ENCODE measurements at places on chromosomes 4 and X.
A peak's percentile ranks its signal among the peaks of the same experiment; 100 is the strongest.

GRCh38 chr4:8439914-8440491, 520 bp downstream of the ACOX3 start:
- DNase-seq = no peak

DNA sequence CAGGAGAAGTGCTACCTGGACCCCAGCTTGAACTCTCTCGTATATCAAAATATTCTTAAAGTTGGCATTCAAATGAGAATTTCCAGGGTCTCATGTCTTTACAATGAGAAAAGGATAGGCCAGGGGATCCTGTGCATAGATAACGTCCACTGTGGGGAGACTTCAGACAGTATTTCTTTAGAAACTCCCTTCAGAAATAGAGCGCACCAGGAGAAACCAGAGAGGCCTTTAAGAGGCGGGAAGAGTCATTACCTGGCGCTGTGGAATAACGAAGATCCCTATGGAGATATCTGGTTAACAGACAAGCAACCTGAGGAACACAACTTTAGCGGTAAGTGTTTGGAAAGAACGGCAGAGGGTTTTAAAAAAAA, 600 bp downstream of the RADX start:
- no peak for DNase-seq

DNA sequence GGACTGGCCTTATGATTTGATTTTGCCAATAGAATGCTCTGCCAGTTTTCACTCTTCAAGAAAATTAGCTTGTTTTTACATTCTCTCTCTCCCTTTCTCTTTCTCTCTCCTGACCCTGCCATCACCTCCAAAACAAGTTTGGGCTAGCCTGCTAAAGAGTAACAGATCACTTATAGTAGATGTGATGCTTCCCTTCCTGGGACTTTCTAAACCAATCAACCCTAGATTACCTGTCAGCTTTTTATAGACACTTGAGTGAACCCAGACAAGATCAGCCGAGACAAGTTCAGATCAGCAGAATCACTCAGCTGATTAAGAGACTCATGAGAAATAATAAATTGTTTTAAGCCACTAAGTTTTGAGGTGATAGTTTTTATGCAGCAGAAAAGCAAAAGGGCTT, 521.2 kb downstream of the ANKRD50 start:
- DNase-seq = no peak

DNA sequence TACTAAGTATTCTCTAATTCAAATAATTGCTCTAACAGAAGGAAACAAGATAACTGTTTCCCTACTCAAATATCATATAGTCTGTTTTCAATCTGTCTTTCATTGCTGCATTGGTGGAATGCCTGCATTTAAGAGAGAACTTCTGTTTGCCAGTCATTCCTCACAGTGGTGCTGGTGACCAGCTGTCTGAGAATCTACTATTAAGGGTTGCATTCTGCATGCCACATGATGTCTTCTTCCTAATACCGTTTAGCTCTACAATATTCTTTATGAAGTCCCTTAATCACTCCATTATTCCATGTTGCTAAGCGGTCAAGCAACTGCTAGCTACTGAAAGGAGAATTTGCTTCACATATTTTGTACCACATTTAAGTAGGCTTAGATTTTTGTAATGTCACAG, 167.1 kb upstream of the CENPE start:
- no peak for DNase-seq

DNA sequence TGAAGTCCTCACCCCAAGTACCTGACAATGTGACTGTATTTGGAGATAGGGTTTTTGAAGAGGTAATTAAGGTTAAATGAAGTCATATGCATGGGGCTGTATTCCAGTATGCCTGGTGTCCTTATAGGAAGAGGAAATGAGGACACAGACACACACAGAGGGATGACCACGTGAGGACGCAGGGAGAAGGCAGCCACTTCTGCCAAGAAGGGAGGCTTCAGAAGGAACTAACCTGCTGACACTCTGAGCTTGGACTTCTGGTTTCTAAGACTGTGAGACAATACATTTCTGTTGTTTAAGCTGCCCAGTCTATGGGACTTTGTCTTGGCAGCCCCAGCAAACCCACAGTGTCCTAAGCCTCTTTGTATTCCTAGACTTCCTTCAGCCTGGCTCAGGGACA, 3.0 kb upstream of the SLC2A9 start:
- peak; percentile 27 for DNase-seq

GRCh38 chrX:13153796-13154195, 109.4 kb upstream of the FAM9C start:
- DNase-seq = no peak

DNA sequence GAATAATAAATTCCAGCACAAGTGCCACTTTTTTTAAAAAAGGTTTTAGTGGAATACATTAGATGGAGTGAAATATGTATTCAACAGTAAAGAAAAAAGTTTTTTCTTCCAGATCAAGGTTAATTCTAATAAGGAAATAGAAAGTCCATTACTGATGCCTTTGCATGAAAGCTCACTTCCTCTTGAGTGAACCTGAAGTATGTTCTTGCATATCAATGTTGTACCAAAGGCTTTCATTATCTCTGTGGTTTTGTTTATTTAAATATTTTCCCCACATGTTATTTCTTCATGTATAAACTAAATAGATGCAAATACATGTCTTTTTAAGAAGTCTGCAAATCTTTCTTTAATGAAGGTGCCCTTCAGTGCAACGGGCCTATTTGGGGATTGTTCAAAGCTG, 307.9 kb downstream of the C4orf33 start:
- DNase-seq = no peak

DNA sequence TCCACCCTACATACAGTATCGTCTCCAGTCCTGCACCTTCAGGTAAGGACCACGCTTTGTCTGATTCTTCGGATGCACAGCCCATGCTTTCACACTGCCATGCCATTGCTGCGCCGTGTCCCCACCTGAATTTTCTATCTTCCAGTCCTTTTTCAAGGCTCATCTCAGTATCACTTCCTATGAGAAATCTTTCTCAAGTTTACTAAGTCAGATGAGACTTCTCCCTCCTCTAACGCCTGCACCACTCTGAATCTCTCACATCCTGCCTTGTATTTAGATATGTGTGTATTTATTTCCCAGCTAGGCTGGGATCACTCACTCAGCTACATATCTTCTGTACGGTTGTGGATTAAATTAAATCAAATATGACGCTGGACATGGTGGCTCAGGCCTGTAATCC, 116.8 kb downstream of the SMIM20 start:
- DNase-seq = no peak

DNA sequence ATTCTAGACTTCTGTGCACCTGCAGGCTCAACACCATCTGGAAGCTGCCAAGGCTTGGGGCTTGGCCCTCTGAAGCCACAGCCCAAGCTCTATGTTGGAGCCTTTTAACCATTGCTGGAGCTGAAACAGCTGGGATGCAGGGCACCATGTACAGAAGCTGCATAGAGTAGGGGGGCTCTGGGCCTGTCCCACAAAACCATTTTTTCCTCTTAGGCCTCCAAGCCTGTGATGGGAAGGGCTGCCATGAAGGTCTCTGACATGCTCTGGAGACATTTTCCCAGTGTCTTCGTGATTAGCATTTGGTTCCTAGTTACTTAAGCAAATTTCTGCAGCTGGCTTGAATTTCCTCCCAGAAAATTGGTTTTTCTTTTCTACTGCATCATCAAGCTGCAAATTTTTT, 999.3 kb upstream of the GRIA3 start:
- DNase-seq = no peak

GRCh38 chr4:165380805-165381204, 2.0 kb downstream of the CPE start:
- DNase-seq = no peak

- DNase-seq = no peak
Measured at GRCh38 chr4:53586121-53586816, 5.0 kb downstream of the LNX1 start.

DNA sequence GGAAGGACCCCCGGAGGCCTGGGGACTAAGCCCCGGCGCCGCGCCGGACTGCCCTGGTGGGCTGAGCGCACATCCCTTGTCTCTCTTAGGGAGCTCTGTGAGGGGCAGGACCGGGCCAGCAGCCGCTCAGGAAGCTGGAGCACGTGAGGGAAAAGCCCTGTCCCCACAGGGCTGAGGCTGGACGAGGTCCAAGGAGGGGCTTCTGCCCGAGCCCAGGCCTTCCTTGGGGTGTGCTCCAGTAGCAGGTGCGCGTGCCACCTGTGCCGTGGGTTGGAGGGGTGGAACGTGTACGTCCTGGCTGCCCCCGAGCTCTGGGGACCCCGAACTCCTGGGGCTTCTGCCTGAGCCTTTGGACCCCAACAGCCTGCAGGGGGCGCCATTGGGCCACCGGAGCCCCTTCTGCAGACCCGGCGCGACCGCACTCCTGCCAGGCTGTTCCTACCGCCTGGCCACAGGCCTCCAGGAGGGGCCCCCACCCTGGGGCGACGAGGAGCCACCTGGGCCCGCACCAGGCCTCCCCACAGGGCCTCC, 27.2 kb downstream of the TACC3 start:
- peak; percentile 84 for DNase-seq

DNA sequence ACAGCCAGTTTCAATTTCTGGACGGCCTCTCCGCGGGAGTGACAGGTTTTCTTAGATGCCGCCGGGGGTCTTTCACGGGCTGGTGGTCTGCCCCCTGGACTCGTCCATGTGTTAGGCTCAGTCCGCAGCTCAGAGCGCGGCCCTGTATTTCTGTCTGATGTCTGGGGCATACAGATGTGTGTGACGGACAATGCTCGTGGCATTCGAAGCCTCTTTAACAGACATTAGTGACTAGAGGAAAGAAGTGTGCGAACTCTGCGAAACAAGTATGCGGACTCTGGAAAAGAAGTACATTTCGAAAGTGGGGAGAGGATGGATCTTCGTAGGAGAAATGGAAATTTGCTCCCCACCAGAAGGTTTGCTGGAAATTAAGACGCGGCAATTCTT, 793 bp upstream of the DCUN1D4 start:
- no peak for DNase-seq

- no peak for DNase-seq
Measured at GRCh38 chr4:11469650-11470437, 41.1 kb upstream of the HS3ST1 start.

DNA sequence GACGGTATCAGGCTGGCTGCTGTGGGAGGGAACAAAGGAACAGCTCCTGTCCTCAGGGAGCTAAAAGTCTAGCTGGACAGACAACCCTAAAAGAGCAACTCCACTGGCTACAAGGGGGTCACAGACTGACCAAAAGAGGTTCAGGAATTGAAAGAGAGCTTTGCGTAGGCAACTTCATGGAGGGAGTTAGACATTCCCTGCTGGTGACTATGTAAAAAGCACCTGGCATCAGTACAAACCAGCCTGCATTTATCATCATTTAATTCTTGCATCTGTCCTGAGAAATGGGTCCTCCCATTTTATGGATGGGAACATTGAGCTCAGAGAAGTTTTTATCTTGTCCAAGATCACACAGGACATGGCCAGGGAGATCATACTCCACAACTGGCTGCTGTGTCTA, 1.4 kb upstream of the LGI2 start:
- no peak for DNase-seq

GRCh38 chr4:15938182-15938581, 358 bp downstream of the FGFBP1 start:
- DNase-seq = no peak

GRCh38 chr4:38914854-38915253, 47.2 kb downstream of the FAM114A1 start:
- DNase-seq = peak; percentile 17

GRCh38 chr4:54400802-54401201, 171.7 kb downstream of the PDGFRA start:
- DNase-seq = no peak

- no peak for DNase-seq
Measured at GRCh38 chrX:68647156-68647957, at the start of gene STARD8. TSS of gene STARD8 (plus strand) at chrX:68647666. CDS start at chrX:68647883, 217 bp downstream.

GRCh38 chr4:72809208-72809607, 240.2 kb upstream of the ADAMTS3 start:
- DNase-seq = no peak

DNA sequence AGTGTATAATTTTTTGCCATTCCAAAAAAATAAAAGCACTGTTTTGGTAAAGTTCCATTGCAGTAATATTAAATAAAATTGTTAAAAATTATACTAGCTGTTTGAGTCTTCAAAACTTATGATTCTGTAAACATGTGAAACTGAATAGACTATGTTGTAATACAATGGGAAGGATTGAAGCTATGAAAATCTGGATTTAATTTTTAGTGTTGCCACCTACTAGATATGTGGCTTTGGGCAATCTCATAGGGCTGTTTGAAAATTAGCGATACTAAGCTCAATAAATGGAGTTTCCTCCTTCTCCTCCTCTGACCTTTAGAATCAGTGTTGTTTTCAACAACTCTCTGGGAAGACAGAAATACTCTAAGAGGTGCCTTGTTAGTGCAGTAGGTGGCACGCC, 4.5 kb downstream of the PGRMC2 start:
- no peak for DNase-seq

DNA sequence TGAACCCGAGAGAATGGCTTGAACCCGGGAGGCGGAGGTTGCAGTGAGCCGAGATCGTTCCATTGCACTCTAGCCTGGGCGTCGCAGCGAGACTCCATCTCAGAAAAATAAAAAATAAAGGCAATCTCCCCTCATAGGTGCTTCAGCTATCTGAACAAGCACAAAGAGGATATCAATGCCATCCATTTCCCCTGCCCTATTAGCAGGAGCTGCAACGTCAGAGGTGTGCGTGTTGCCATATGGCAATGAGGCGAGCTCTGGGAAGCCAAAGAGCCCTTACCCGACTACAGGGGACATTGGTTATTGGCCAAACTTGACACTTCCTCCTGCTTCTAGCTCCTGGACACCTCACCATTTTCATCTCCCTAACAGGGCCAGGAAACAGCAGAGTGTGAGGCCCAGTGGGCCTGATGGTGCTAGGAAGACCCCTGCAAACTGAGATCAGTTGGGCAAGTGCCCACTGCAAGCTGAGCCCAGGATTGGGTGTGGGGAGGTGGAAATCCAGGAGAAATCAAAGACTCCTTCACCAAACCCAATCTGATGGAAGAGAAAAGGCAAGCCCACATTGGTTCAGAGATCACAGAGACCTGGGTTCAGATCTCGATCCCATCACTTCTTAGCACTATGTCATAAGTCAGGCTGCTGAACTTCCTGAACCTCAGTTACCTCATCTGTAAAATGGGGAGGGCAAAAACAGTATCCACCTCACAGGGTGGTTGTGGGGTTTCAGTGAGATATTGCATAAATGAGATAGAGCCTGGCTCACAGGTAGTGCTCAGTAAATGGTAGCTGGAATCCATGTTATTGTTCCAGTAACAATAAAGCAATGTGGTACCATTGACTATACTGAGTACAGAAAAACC, 21.2 kb downstream of the SLC25A5 start:
- DNase-seq = no peak

DNA sequence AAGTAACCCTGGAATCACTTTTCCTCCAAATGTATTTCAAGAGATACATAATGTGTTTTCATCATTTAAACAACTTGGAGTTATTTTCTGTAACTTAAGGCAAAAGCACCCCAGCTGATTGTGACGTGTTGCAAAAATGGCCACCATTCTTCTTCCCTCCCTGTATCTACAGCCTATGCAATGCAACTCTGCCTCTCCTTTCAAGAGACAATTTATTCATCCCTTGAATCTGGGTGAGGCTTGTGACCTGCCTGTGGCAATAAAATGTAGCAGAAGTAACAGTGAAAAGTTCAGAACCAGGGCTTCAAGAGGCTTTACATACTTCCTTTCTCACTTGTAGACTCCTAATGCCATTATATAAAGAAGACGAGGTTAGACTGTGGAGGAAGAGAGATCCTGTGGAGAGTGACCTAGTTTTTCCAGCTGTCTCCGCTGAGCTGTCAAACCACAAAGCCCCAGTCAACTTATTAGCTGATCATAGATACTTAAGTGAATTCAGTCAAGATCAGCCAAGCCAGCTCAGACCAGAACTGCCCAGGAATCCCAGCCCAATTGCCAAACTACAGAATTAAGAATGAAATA, 81.0 kb upstream of the KLF3 start:
- DNase-seq = peak; percentile 15

GRCh38 chr4:185054272-185054671, 36.0 kb downstream of the HELT start:
- DNase-seq = no peak

GRCh38 chr4:164725066-164725465, 28.9 kb upstream of the SMIM31 start:
- DNase-seq = no peak

Data from CD4-positive, alpha-beta T cell (primary cell).